ENCODE measurements at places on chromosomes 1 and 21.

DNA sequence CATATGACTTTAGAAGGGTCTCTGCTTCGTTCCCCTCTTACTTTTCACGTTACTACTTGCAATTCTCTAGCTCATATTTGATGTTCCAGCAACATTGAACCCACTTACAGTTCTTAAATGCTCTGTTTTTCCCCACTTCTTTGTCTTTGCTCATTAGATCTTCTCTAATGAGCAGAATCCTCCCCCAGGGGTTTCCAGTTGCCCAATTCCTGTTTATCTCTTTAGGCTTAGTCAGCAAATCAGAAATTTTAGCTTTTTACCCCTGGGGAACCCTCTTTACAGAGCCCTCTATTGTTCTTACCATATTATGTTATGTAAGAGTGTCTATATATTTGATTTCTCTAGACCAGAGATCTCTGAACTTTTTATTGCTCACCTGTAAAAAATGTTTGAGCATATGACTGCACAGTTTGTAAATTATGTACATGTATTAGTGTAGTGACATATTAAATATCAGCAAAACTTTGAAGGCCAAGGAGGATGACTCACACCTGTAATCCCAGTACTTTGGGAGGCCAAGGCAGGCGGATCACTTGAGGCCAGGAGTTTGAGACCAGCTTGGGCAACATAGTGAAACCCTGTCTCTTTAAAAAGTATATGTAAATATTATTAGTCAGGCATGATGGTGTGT is 71.4 kb downstream of the FNBP1L start:
- DNase-seq: no peak

- no peak for DNase-seq
Measured at GRCh38 chr1:148264374-148265276, 112.5 kb upstream of the NBPF11 start.

DNA sequence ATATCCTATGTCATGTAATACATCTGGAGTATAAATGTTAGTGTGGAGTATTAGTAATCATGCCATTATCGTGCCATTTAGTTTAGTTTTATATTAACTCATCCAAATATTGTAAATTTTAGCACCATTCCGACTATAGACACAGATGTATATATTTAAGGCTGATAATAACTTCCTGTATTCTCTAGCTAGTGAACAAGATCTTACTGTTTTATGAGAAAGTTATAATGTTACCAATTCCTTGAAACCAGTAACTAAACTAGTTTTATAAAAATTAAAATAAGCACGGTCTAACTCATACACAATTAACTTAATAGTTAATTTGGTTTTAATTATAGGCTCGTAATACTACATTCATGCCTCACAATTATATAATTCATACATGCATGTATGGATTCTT is 808.6 kb downstream of the USP25 start:
- no peak for DNase-seq

GRCh38 chr21:44998086-44998620 is 58.3 kb downstream of the SLX9 start:
- DNase-seq: no peak

GRCh38 chr1:205014783-205015182 is 28.2 kb upstream of the CNTN2 start:
- DNase-seq: no peak

DNA sequence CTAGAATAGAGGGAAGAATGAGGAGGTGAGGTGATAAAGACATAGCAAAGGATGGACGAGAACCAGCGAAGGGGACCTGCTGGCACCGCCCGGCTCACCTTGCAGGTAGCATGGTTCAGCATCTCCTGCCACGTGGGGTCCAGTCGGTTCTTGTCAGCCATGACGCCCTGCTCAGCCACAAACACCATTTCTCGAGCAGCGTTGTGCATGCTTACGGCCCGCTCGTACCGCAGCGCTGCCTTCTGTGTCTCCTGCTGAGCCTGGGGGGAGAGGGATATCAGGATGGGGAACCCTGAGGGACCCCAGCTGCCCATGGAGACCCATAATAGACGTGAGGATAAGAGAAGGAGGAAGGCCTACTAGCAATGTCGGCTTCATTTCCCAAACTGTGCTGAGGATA is 11.4 kb downstream of the SH3BP5L start:
- DNase-seq: no peak

DNA sequence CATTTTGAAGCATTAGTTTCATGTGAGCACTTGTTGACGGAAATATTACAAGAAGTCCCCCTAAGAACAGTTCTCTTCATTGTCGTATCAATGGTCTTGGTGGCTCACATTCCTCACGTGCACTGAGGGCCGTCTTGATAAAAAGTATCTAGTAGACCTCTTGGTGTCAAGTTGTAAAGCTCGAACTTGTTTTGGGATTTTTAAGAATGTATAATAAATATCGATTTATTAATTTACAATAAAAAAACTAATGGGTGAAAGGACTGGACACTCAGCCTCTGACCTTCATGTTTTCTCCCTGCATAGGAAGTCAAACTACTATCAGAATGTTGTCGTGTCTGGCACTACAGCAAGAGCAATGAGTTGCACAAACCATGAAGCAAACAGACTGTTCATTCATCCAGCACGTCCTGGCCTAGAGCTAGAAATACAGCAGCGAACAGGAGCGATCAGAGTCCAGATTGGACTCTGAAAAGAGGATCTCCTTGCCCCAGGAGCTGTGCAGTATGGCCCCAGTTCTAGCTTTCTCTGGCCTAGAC is 319.2 kb downstream of the SMYD3 start:
- DNase-seq: no peak

- DNase-seq: no peak
Measured at GRCh38 chr1:235644693-235645305, 4.8 kb downstream of the GNG4 start.

- DNase-seq: no peak
Measured at GRCh38 chr1:165324050-165324449, 32.5 kb downstream of the LMX1A start.

DNA sequence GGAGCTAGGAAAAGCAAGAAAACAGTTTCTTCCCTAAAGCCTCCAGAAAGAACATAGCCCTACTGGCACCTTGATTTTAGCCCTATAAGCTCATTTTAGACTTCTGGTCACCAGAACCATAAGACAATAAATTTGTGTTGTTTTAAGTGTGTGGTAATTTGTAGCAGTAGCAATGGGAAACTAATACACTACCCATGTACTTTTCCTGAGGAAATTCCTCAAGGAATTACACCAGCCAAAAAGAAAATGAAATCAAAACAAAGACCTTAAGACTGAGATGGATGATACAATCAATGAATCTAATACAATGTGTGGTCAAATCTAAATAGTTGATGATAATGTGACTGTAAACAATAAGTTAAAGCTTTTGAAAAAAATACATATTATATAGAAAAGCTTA is 11.8 kb downstream of the VAMP4 start:
- no peak for DNase-seq

DNA sequence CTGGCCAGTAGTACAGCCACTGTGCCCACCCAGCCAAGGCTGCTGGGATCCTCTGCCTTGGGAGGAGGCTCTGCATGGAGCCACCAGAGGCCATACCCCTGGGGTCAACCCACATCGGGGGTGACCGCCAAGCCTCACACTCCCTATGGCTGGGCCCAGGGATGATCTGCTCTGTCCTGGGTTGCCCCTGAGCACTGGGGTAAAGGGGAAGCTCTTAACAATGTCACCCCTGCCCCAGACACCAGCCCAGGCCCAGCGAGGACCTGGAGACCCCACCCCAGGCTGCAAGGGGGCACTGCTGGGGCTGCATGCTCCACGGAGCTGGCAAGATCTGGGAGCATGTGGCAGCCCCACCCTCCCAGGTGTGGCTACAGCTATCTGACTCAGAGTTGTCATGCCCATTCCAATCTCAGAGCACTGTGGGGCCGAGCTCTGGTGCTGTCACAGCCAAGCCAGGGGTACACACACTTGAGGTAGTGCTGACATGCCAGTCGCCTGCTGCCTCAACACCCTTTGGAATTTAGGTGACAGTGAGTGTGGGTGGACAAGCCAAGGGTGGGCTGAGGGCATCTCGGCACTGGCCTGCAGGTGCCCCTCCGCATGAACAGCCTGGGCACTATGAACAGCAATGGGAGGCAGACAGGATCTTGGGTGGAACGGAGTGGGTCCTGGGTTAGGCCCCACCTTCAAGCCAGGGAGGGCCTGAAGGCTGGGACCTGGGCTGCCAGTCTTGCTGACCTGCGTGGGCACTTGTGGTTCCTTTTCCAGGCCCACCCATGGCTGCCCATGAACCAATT is 427.7 kb downstream of the LRRIQ3 start:
- no peak for DNase-seq

DNA sequence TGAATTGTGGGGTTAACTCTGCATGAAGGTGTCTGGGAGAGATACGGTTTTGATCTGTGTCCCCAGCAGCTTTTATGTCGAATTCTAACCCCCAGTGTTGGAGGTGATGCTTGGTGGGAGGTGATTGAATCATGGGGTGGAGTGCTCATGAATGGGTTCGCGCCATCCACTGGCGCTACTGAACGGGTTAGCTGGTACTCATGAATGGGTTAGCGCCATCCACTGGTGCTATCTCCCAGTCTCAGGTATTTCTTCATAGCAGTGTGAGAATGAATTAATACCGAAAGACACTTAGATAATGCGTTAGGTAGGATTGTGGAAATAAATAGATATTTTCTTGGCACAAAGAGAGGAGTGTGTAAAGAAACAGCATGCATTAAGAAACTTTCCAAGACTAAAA is 32.9 kb upstream of the CLDN8 start:
- no peak for DNase-seq

DNA sequence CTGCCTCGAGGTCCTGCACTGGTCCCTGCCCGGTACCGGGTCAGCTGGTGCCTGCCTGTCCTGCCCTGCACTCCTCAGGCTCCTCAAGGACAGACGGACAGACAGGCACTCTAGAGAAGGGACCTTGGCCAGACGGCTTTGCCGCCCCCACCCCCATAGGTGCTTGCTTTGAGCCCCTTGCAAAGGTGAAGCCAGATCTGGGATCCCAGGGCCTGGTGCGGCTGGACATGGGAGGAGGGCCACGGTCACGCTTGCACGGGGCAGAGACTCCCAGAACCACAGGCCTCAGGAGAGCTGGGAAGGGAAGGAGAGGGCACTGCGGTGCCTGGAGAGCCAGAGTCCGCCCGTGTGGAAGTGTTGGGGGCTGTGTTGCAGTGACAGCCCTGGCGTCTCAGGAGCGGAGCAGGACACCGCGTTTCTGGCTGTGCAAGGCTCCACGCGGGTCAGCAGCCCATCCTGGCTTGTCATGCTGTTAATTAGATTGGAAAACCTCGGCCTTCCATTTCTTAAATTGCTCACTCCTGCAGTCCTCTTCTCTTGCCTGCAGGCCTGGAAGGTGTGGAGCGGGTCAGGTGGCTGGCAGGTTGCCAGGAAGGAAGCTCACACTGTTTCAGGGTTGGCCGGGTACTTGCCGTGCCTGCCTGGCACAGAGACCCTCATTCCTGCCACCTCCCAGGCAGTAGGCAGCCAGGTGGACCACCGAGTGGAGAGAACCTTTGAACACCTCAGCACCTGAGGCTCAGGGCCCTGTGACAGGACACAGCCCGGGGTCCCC is 16.3 kb downstream of the COL18A1 start:
- DNase-seq: no peak

DNA sequence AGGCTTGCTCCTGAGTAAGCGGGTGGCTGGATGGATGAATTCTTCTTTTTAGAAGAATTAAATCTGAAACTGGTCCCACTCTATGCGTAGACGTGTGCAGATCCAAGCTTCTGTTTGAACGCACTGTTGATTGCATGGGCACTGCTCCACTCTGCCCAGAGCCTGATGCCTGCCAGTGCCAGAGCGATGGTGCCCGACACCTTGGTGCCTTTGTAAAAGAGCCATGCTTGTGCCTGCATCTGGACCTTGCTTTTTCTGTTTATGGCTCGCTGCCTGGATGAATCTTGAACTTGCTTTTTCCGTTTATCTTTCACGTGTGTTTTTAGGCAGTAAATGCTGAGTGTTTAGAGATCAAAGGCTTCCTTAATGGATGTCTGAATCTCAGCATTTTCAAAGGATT is 15.0 kb upstream of the PWP2 start:
- DNase-seq: no peak

- no peak for DNase-seq
Measured at GRCh38 chr1:148353461-148354283, 129.4 kb downstream of the PPIAL4G start.

DNA sequence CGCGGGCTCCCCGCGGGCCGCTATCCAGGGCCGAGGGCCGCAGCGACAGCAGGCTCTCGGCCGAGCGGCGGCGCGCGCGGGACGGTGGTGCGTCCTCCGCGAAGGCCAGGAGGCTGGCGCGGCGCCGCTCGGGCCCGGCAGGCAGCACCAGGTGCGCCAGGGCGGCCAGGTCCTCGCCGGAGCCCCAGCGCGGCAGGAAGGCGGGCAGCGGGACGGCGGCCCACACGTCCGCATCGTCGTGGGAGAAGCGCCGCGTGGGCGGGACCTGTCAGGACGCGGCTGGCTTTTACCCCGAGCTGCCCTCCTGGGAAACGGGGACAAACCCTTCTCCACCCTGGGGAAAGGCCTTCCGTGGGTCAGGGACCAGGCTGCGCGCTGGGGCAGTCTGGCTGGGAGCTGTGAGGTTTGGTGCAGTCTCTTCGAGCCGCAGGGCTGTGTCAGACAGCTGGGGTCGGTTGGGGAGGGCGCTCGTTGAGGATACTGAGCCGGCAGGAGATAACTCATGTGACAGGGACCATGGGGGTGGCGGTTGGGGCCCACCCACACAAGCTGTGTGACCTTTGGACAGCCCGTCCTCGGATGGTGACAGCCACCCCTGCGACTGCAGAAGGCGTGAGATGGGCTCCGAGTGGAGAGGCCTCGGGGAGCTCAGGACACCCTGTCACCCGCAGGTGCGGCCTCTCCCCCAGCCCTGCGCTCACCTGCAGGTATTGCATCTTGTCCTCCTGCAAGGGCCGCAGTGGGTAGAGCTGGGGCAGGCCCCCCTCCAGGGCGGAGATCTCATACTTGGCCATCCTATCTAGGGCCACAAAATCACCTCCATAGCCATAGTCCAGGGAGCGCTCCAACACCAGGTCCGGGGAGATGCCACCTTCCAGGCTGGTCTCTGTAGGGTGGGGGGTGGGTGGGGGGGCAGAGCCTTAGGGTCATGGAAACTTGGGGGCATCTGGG is 6.0 kb downstream of the HES3 start:
- DNase-seq: no peak

DNA sequence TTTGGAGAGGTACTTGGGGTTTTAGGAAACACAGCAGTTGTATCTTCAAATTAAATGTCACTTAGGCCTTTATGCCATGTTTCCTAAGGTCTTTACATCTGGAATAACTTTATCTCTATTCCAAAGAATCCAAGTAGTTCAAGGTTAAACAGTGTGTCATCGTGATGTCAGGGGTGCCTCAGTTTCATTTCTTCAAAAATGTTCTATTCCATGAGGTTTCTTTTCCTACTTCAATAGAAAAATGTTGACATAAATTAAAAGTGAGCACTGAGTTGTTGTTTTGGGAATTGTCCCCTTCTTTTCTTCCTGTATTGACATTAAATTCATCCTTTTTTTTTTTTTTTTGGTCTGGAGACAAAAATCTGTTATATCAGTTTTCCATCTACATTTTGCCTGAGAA is 160.6 kb upstream of the C21orf91 start:
- no peak for DNase-seq

All from anterior cingulate cortex (tissue), 58 donors.